ENCODE measurements at places on chromosomes 2 and 18. TPM values are rescaled to one million over a fixed set of nuclear protein-coding genes. Genes with fewer than 3 reads are reported as not detected.

- DNase-seq = no peak
Observed at GRCh38 chr2:229221641-229222040, 49.4 kb downstream of the PID1 start.

GRCh38 chr18:44061438-44061837, 619.2 kb upstream of the SETBP1 start:
- no peak for DNase-seq

DNA sequence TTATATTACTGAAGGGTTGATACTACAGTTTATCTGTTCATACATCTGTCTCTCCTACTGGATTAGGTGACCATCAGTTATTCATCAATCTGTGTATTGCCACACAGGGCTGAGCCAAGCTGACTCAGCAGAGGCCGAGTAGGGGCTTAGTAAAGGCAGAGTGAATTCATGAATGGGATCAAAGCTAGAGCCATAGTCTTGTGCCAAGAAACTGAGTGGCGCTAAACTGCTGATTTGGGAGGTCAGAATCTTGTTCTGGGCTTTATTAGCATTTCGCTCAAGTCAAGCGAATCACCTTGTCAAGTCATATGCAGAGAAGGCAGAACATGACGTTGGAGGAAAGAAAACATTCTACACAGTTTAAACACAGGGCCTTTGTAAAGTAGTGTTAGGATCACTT, 34.1 kb downstream of the SOCS6 start:
- no peak for DNase-seq

DNA sequence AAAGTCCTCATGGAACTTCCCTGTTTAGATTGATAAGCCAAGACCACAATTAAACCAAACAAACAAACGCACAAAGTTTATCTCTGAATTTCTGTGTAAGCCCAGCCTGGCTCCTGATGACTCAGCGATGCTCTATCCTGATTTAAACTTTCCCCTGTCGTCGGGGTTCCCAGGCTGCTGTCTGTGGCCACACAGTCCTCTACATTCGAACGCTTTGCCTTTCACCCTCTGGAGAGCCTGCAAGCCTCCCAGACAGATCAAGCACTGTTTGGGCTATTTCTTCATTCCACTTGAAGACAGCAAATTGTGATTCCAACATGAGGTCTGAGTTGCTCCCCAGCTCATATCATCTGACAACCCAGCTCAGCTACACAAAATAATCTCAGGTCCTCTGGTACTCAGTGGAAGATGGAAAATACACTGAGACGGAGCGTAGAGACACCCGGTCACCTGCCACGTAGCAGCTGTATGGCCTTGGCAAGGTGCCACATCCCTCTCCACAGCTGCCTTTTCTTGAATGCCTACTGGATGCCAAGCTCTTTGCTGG, 51.2 kb downstream of the CYRIA start:
- no peak for DNase-seq

DNA sequence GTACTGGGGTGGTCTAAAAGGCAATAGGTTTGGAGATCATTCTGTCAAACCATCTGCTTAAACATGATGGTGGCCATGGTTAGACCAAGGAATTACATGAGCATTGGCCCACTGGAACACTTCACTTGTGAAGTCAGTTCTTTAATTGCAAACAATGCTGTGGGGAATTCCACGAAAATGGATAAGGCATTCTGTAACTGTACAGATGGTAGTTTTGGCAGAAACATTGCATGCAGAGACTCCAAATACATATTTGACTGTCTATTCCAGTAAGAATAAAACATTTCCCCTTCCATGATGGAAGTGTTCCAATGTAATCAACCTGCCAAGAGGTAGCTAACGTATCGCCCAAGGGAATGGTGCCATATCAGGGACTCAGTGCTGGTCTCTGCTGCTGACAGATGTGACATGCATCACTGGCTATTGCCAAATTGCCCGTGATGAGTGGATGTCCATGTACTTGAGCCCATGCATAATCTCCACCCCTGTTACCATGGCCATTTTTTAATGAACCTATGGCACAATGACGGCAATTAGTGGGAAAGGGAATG, 417.9 kb downstream of the CDH7 start:
- DNase-seq = no peak

- no peak for DNase-seq
Observed at GRCh38 chr2:148623086-148623485, 21.5 kb upstream of the EPC2 start.

DNA sequence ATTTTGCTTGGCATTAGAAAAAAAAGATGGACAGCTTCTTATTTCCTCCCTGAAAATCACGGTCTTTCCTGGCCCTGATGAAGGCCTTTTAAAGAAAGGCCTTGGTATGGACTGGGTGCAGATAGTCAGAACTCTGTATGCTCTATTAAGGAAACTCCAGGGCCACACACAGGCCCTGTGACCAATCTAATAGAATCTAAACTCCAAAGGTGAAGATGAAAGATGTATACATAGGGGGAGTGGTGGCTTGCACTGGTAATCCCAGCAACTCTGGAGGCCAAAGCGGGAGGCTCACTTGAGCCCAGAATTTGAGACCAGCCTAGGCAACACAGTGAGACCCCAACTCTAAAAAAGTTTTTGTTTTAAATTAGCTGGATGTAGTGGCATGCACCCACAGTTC, 37.3 kb downstream of the OXER1 start:
- DNase-seq = no peak

- DNase-seq = no peak
Observed at GRCh38 chr2:235419996-235420395, 73.8 kb upstream of the AGAP1 start.

- DNase-seq = no peak
Observed at GRCh38 chr2:96965781-96966514, 20.4 kb downstream of the FAM178B start.

- no peak for DNase-seq
Observed at GRCh38 chr2:142849820-142850219, 27.6 kb upstream of the KYNU start.

GRCh38 chr18:22171258-22172119, 2.1 kb downstream of the GATA6 start:
- peak; percentile 35 for DNase-seq

GRCh38 chr2:42459296-42459695, 34.5 kb downstream of the KCNG3 start:
- no peak for DNase-seq

- DNase-seq = no peak
Observed at GRCh38 chr2:71662665-71663394, 209.5 kb downstream of the DYSF start.

DNA sequence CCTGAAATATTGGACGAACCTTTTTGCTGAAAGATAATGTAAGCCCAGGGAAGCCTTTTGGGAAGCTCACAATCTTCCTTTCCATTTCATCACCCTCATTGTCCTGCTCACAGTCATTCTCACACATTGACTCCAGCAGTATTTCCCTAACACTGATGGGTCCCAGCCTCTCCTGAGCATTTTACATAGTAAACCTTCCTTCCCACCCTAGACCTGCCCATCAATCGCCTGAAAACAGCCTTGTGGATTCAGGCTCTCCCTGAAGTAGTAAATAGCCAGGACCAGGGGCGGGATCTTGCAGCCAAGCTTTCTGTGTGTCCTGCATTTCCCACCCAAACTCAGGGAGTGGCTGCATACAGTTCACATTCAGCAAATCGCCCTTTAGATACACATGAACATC, 149.9 kb downstream of the CYRIA start:
- no peak for DNase-seq

The ALPP gene
- total RNA-seq = not detected

The MPP4 gene
- 1.5 TPM for total RNA-seq

The CDK15 gene
- total RNA-seq = not detected

The RGPD6 gene
- 19.2 TPM for total RNA-seq

The GBX2 gene
- 0.51 TPM for total RNA-seq

The ANKRD30BL gene
- not detected for total RNA-seq

The FOXD4L1 gene
- not detected for total RNA-seq

The C2orf80 gene
- total RNA-seq = not detected

The COLEC12 gene
- 33.4 TPM for total RNA-seq

Data from dermis microvascular lymphatic vessel endothelial cell (primary cell).